ENCODE measurements at places on chromosomes 4 and X. TPM values are rescaled to one million over a fixed set of nuclear protein-coding genes. Genes with fewer than 3 reads are reported as not detected.

- H3K4me1 ChIP-seq, result no peaks in the 10 kb centered on the region
- no peak overlapping the region for H3K27ac ChIP-seq
- H3K4me3 ChIP-seq, result no peak overlapping the region
- no peak for DNase-seq
- no peaks in the 10 kb centered on the region for H3K36me3 ChIP-seq
These were observed 41.8 kb upstream of the NEIL3 start for GRCh38 chr4:177267911-177268310.

DNA sequence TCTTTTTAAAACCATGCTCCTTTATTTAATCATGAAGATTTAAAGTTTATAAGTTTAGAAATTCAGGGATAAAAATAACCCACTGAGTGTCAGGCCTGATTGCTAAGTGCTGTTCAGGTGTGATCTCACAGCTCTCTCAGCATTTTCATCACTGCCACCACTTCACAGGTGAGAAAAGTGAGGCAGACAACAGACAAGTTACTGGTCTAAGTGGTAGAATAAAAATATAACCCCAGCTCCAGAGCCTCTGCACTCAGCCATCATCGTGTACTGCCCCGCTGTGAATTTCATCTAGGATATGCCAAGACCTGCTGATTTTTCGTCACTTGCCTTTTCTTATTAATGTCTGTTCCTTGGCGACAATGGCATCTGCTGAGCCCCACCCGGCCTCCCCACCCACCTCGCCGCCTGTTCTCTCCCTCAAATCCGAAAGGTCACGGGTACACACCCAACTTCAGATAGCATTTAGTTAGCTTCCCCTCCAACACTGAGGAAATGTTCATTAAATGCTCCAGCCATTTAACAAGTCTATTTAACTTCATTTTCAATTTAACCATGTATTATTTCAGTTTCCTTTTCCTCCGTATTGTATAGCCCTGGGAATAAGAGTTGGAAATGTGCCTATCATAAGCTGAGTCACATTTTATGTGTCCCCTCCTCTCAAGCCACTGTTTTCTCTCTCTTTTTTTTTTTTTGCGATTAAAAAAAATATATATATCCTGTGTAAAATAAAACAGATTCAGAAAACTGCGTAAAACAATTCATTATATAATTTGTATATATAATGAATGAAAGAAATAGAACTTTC is 236.5 kb downstream of the CBR4 start:
- peaks cover 67% of the 10 kb centered on the region for H3K4me1 ChIP-seq
- peak overlapping the region; percentile 18 for H3K4me3 ChIP-seq
- no peaks in the 10 kb centered on the region for H3K27me3 ChIP-seq
- peak; percentile 28 for DNase-seq

DNA sequence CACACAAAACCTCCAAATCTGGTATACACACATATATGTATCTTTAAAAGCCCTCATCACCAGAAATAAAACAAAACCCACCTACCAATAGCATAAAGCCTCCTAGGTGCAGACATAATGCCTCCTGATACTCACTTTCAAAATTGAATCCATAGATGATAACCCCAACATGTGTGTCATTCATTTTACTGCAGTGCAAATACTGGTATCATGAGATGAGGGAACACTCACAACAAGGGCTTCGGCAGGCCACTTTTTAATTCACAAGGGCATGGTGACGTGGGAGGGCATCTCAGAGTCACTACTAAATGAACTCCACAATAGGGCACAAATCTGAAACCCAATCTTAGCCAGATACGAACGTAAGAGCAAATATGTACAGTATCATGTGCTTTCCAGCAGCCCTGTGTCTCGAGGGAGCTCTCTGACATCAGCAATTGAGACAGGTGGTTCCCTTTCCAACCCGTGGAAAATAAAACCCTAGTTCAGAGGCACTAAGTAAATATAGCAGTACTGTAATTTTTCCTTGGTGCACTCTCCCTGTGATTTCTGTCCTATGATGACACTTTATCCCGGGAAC is 14.1 kb upstream of the PPARGC1A start:
- peaks cover 34% of the 10 kb centered on the region for H3K4me1 ChIP-seq
- H3K4me3 ChIP-seq, result peak overlapping the region; percentile 6
- H3K27me3 ChIP-seq, result no peaks in the 10 kb centered on the region
- H3K36me3 ChIP-seq, result no peaks in the 10 kb centered on the region
- H3K27ac ChIP-seq, result peak overlapping the region; percentile 79
- no peak for DNase-seq

GRCh38 chr4:70062000-70062399 is 11.8 kb downstream of the HTN1 start:
- H3K27me3 ChIP-seq, result no peaks in the 10 kb centered on the region
- H3K4me1 ChIP-seq, result no peaks in the 10 kb centered on the region
- H3K27ac ChIP-seq, result no peak overlapping the region
- no peak for DNase-seq
- no peaks in the 10 kb centered on the region for H3K36me3 ChIP-seq

DNA sequence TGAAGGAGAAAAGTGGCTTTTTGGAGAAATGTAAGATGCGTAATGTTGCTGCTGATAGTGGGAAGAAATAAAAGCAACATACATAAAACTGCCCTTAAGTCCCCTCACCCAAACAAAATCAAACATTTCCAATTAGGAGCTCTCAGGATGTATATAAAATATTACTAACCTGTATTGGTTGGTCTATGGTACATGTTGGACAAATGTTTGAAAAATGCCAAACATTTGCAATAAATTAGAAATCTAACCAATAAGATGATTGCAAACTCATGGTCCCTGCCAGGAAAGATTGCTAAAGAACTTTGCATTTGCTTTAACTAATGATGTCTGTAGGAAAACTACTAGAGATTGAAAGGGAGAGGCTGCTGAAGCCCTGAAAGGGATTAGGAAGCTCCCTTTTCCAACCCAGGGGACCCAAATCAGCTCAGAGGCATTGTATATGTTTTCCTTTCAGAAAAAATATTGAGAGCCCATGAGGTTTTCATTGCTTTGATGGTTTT is 1.8 kb downstream of the SFRP2 start:
- H3K27me3 ChIP-seq, result peaks cover 97% of the 10 kb centered on the region
- H3K4me3 ChIP-seq, result no peak overlapping the region
- H3K27ac ChIP-seq, result no peak overlapping the region
- H3K36me3 ChIP-seq, result no peaks in the 10 kb centered on the region
- H3K4me1 ChIP-seq, result peaks cover 29% of the 10 kb centered on the region
- no peak for DNase-seq

DNA sequence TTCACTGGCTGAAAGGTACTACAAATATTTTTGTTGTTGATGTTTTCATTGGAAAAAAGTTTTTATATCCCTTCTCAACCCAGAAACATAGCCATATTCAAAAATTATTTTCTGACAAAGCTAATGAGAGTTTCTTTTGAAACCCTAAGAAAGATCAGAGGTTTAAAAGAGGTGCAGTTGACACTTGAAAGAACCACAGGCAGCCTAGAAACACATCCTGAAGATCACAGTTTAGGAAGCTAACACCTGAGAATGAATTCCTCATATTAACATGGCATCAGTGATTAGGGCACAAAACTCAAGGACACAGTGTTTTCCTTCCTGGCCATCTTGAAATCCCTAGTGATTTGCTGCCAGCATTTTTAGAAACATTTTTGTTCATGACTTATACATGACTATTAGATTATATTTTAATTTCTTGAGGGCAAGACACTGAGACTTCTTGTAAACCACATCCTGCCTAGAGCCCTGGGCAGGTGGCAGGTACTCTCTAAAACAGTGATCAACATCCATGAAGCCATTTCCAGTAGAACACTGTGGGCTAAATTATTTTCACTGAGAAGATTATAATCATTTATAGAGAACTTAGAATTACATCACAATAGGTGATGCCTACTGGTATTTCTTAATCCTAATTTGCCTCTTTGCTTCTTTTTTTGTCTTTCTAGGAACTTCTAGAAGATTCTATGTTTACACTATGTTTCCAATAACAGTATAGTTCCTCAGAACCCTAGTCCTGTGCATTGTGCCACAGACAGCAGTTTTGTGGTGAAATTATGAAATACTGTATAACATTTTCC is 80.0 kb downstream of the ARSJ start:
- H3K36me3 ChIP-seq, result no peaks in the 10 kb centered on the region
- DNase-seq, result no peak
- no peaks in the 10 kb centered on the region for H3K27me3 ChIP-seq
- no peaks in the 10 kb centered on the region for H3K4me1 ChIP-seq

- H3K4me1 ChIP-seq, result no peaks in the 10 kb centered on the region
- no peak overlapping the region for H3K27ac ChIP-seq
- no peaks in the 10 kb centered on the region for H3K27me3 ChIP-seq
- no peak overlapping the region for H3K4me3 ChIP-seq
- H3K36me3 ChIP-seq, result no peaks in the 10 kb centered on the region
These were observed 472.1 kb downstream of the TMA16 start for GRCh38 chr4:163966612-163967011.

DNA sequence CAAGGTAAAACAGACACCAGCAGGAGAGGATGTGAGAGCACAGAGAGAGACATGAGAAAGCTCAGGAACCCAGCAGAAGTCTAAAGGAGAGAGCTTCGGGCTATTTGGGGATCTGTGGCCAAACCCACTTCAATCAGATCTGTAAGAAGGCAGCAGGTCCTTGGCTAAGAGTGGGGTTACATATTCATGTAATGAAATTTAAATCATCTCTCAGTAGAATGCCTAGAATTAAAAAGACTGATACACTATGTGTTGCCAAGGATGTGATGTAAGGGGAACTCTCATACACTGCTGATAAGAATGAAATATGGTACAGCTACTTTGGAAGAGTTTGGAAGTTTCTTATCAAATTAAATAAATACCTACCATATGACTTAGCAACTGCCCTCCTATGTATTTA is 35.8 kb downstream of the PDE5A start:
- no peak for DNase-seq
- H3K27me3 ChIP-seq, result no peaks in the 10 kb centered on the region
- no peak overlapping the region for H3K27ac ChIP-seq
- no peaks in the 10 kb centered on the region for H3K36me3 ChIP-seq
- H3K4me1 ChIP-seq, result peaks cover 16% of the 10 kb centered on the region
- no peak overlapping the region for H3K4me3 ChIP-seq

GRCh38 chr4:84336964-84337705 is 162.0 kb downstream of the NKX6-1 start:
- no peak overlapping the region for H3K4me3 ChIP-seq
- H3K27me3 ChIP-seq, result no peaks in the 10 kb centered on the region
- no peaks in the 10 kb centered on the region for H3K36me3 ChIP-seq
- no peak overlapping the region for H3K27ac ChIP-seq
- no peaks in the 10 kb centered on the region for H3K4me1 ChIP-seq

GRCh38 chr4:113113151-113113550 is 63.7 kb downstream of the ANK2 start:
- no peak for DNase-seq
- H3K4me3 ChIP-seq, result no peak overlapping the region
- H3K4me1 ChIP-seq, result peaks cover 35% of the 10 kb centered on the region
- no peaks in the 10 kb centered on the region for H3K27me3 ChIP-seq
- H3K27ac ChIP-seq, result no peak overlapping the region
- no peaks in the 10 kb centered on the region for H3K36me3 ChIP-seq

- H3K4me3 ChIP-seq, result no peak overlapping the region
- H3K36me3 ChIP-seq, result no peaks in the 10 kb centered on the region
- no peak for DNase-seq
- H3K27me3 ChIP-seq, result peaks cover 21% of the 10 kb centered on the region
- H3K27ac ChIP-seq, result no peak overlapping the region
- H3K4me1 ChIP-seq, result peaks cover 8% of the 10 kb centered on the region
These were observed 39.7 kb downstream of the SMIM20 start for GRCh38 chr4:25953740-25954139.

DNA sequence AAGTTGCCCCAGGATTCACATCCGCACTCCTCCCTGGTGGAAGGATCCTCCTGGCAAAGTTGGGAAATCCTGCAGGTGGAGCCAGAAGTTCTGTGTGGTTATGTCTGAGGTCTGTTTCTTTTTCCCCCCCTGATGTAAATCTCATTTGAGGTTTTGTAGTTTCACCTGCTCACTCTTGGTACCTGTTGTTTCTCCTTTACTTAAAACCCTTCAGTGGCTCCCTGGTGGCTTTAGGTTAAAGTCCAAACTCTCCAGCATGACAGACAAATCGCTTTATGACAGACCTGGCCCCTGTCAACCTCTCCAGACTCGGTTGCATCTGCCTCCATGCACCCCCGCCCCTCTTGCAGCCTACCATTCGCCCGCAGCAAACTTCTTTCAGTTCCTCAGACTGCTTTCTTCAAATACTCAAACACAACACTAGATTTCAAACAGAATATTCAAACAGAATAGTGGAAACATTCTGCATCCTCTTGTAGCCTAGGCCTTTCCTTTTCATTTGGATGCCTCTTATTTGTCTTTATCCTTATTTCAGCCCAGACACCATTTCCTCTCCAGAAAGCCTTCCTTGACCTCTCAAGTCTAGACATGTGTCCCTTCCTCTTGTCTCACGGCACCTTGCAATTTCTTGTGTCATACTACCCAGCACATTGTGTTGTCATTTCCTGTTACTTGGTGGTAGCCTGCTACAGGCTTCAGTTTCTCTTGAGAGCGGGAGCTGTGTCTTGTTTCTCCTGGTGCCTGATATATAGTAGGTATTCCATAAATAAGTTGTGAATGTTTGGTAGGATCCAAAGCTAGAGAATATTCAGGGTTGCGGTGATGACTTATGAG is 24.8 kb downstream of the IL13RA1 start:
- H3K4me1 ChIP-seq, result no peaks in the 10 kb centered on the region
- H3K27ac ChIP-seq, result no peak overlapping the region
- H3K4me3 ChIP-seq, result no peak overlapping the region
- no peak for DNase-seq
- H3K27me3 ChIP-seq, result no peaks in the 10 kb centered on the region

DNA sequence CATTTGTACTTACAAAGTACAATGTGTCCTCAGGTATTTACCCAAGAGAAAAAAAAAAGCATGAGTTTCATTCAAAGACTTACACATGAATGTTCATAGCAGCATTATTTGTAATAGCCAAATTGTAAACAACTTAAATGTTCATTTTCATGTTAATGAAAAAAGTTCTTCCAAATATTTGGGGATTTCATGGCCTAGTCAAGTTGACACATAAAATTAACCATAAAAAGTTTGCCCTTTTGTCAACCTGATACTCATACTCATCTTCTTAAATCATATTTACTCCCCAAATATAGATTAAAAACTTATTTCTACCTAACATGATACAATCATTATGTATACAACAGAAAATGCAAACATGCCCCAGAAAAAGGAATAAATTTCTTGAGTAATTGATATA is 112.5 kb upstream of the EMCN start:
- no peak overlapping the region for H3K27ac ChIP-seq
- H3K27me3 ChIP-seq, result no peaks in the 10 kb centered on the region
- no peaks in the 10 kb centered on the region for H3K36me3 ChIP-seq
- no peak overlapping the region for H3K4me3 ChIP-seq
- no peak for DNase-seq
- no peaks in the 10 kb centered on the region for H3K4me1 ChIP-seq

DNA sequence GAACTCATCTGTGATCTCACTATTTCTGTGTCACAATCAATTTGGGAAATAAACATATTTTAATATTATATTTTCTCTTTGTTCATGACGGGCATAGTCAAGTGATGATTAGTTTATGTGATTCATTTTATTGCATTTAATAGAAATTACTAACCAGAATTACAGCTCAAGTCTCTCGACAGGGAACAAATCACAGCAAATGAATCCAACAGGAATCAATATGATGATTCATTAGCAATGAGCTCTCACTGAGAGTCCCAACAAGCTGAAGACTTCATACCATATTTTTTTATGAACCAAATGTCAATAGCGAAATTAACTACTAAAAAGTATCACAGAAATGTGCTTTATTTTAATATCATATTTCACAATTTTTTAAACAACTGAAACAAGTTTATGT is 649.7 kb downstream of the GRID2 start:
- no peaks in the 10 kb centered on the region for H3K4me1 ChIP-seq
- H3K27me3 ChIP-seq, result no peaks in the 10 kb centered on the region
- DNase-seq, result no peak
- H3K4me3 ChIP-seq, result no peak overlapping the region
- no peaks in the 10 kb centered on the region for H3K36me3 ChIP-seq

The PNCK gene
- 6.1 TPM for total RNA-seq

The MAGEA11 gene
- total RNA-seq, result not detected

The RTL3 gene
- total RNA-seq, result 0.14 TPM

The TSPAN7 gene
- total RNA-seq, result 14.8 TPM

The DMD gene
- 143 TPM for total RNA-seq

The ANK2 gene
- total RNA-seq, result 267 TPM

The PNMA6A gene
- total RNA-seq, result 1.4 TPM

Measured in left ventricle myocardium inferior (tissue), 1 donor.